ENCODE measurements at places on chromosomes 7 and 10. TPM values are rescaled to one million over a fixed set of nuclear protein-coding genes. Genes with fewer than 3 reads are reported as not detected.

PNLIP gene
- total RNA-seq = not detected

- DNase-seq = no peak
Observed at GRCh38 chr7:66957595-66958290, 36.7 kb downstream of the TMEM248 start.

- DNase-seq = no peak
Observed at GRCh38 chr7:98879198-98879978, 1.1 kb downstream of the TRRAP start.

PRPS1L1 gene
- not detected for total RNA-seq

- DNase-seq = peak; percentile 14
Observed at GRCh38 chr7:27166531-27167505, 1.5 kb upstream of the HOXA9 start.

FAM25G gene
- not detected for total RNA-seq

CRYGN gene
- total RNA-seq = 0.24 TPM

DNA sequence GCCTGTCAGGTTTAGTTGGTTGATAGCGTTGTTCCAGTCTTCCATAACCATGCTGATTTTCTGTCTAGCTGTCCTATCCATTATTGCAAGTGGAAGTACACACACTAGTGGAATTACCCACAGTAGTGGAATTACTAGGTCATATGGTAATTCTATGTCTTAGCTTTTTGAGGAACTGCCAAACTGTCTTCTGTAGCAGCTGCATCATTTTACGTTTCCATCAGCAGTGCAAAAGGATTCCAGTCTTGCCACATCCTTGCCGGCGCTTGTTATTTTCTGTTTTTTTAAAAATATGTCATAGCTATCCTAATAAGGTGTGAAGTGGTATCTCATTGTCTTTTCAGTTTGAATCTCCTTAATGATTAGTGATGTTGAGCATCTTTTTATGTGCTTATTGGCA, 17.2 kb upstream of the RHBDD2 start:
- DNase-seq = no peak
